ENCODE measurements at places on chromosomes 5 and 9.
A peak's percentile ranks its signal among the peaks of the same experiment; 100 is the strongest.

DNA sequence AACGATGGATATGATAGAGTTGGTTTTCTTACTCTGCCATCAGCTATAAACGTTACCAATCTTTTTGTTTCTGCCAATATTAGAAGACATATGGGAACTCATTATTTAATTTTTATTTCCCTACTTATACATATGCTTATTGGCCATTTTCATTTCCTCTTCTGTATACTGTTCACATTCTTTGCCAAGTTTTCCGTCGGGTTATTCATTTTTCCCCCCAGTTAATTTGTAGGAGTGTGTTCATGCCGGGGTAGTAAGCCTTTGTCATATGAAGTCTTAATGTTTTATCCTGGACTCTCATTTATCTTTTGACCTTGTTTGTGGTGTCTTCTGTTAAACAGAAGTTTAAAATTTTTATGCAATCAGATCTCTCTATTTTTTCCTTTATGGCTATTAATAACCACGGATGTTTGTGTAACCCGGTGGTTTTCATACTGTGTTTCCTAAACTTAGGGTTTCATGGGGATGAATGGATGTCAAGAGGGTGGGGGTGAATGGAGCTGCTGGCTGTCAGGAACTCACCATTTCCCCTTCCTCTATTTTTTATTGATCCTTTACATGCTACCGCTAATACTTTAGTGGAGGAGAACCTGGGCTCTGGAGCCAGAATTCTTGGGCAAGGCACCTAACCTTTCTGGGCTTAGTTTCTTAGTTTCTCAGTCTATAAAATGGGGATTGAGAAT lies 42.5 kb upstream of the PPARGC1B start:
- no peak for DNase-seq

DNA sequence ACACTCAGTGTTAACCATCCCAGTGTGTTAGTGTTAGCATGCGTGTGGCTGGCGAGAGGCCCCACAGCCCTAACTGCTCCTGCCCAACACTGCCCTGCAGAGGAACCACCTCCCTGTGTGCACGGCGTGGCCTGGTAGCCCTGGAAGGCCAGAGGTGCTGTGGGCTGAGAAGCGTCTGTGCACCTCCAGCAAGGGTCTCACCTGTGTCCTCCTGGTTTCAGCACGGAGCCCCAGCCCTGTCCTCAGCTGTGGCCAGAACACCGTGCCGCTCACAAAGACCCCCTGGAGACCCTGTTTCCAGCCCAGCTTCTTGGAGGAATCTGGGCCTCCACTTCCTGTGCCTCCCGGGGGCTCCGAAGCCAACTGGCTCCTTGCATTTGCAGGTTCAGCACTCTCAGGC lies 56.1 kb upstream of the NRARP start:
- no peak for DNase-seq

- no peak for DNase-seq
These were observed 481.9 kb downstream of the CHSY3 start for GRCh38 chr5:130386155-130386554.

- DNase-seq = peak; percentile 64
These were observed 35.9 kb downstream of the TGFBR1 start for GRCh38 chr9:99140685-99141314.

- DNase-seq = no peak
These were observed 56.6 kb downstream of the WWC1 start for GRCh38 chr5:168348084-168348414.

GRCh38 chr5:150491876-150492275 lies 16.1 kb upstream of the NDST1 start:
- DNase-seq = no peak

DNA sequence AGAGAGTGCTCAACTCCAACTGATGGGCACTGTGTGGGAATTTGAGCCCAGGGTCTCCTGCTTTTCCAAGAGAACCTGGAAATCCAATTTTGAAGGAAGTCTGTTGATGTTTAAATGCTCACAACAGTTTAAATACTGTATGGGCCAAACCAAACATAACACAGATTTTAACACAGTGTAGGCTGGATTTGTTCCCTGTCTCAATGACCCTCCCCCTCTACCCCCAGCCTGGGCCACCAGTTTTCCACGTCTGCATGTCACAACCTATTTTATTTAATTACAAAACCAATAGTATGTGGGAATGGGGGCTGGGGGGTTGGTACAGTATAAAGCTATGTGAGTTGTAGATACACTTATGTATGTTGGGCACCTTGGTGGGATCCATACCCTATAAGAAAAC lies 11.7 kb downstream of the PALM2AKAP2 start:
- DNase-seq = no peak

DNA sequence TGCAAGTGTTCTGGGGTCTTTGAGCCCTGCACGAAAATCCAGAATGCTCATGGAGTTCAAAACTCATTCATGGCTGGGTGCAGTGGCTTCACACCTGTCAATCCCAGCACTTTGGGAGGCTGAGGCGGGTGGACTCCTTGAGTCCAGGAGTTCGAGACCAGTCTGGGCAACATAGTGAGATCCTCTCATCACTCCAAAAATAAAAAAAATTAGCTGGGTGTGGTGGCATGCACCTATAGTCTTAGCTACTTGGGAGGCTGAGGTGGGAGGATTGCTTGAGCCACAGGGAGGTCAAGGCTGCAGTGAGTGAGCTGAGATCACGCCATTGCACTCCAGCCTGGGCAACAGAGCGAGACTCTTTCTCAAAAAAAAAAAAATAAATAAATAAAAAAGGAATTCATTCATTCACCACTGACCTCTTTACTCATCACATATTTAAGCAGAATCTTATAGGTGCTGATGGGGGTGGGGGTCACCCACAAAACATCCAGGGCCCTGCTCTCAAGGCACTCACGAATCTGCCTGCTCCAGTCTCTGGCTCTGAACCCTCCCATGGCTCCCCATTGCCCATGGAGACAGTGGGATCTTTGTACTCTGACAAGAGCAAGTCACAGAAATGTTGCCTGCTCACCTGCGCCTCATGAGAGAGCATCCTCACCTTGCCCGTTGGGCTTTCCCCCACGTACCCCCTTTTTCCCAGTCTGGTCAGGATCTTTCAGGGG lies 76.7 kb upstream of the IER5L start:
- DNase-seq = no peak

- no peak for DNase-seq
These were observed 408.3 kb upstream of the RGMB start for GRCh38 chr5:98365126-98365525.

GRCh38 chr9:132616725-132617124 lies 34.3 kb downstream of the BARHL1 start:
- DNase-seq = no peak

DNA sequence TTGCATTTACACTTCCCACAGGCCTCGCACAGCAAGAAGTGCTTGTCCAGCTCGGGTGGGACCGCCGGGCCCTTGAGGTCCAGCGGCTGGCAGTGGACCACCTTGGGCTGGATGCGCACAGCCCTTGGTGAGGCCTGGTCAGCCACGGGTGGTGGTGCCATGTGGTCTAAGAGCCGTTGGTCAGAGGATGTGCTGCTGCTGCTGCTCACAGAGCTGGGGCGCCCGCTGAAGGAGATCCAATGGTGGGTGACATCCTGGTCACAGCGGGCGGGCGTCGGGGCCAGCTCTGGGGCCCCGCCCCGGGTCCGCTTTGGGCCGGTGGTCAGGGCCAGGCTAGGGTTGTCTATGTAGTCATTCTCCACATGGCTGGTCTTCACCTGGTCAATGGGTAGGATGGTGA lies 10.2 kb downstream of the SPRY4 start:
- DNase-seq = no peak
